Dorsolateral prefrontal cortex (tissue), 122 donors: ENCODE measurements at places on chromosomes 2 and 18.

DNA sequence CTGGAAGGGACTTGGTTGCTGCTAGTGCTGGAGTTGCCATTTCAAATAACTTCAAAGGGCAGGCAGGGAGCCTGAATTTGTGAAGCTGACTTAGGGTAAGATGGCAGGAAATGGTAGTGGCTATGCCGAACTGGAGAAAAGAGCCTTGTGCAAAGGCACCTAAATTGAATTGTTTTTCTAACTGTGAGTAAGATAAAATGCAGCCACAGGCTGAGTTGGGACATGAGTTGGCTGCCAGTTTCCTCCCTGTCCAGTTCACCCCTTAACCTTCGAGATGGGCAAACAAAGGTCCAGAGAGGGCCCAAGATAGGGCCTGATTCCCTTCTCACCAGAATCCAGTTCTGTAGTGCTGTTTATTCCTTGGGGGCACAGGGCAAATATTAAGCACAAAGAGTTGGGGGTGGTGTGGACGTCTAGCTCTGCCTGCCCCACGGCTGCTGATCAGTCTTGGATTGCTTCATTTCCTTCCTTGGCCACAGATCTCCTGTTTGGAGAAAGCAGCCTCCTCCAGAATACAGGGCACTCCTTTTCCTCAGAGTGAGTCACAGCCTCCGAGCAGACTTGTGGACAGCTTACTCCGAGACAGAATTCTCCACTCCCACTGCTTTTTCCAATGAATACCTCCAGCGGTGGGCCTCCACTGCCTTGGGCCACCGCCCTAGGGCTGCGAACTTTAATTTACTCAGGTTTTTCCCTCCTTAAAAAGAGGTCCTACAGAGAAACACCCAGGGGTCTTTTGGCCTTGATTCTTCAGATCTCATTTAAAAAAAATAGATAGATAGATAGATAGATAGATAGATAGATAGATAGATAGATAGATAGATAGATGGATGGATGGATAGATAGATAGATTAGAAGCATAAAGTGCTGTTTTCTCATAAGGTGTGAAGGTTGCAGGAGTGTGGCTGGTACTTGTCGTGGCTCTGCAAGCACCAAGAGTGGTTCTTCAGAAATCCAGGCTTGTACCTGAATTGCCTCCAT lies 18.4 kb upstream of the SLC20A1 start:
- peak; percentile 36 for DNase-seq

GRCh38 chr2:146994246-146994645 lies 850.6 kb upstream of the ACVR2A start:
- DNase-seq: no peak

- no peak for DNase-seq
Observed at GRCh38 chr2:174574657-174575056, 22.9 kb downstream of the WIPF1 start.

DNA sequence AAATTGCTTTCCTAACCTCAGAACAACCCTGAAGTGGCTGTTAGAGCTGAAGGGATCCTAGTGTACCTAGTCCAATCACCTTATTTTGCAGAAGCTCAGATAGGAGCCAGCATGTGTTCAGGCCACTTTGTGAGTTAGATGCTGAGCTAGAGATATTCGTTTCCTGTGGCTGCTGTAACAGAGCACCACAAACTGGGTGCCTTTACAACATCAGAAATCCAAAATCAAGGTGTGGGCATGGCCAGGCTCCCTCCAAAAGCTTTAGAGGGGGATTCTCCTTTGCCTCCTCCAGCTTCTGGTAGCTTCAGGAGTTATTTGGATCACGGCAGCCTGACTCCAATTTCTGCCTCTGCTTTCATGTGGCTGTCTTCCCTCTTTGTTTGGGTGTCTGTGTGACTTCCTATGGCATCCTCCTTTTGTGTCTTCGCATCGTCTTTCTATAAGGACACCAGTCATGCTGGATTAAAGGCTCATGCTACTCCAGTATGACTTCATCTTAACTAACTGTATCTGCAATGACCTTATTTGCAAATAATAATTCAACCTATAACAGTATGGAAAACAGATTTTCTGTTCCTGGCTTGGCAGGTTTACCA lies 86.3 kb upstream of the TGFA start:
- no peak for DNase-seq

- no peak for DNase-seq
Observed at GRCh38 chr18:66564236-66564635, 39.7 kb downstream of the CDH19 start.

GRCh38 chr2:176461098-176461808 lies 192.0 kb downstream of the MTX2 start:
- DNase-seq: no peak

DNA sequence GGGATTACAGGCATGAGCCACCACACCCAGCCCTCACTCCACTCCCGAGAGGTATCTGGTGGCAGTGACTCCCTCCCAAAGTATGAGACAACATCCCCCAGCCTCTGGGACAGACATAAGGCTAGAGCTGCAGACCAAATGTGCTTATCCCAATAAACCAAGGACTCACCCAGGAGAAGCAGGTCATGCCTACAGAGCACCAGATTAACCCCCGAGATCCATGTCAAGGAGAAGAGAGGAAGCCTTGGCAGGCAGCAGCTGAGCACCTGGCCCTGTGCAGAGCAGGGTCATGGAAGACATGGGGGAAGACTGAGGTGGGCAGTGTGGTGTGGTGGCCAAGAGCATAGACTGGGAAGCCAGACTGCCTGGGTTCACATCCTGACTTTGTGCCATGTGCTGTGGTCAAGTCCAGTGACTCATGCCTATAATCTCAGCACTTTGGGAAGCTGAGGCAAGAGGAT lies 7.2 kb downstream of the RAB11FIP5 start:
- no peak for DNase-seq

DNA sequence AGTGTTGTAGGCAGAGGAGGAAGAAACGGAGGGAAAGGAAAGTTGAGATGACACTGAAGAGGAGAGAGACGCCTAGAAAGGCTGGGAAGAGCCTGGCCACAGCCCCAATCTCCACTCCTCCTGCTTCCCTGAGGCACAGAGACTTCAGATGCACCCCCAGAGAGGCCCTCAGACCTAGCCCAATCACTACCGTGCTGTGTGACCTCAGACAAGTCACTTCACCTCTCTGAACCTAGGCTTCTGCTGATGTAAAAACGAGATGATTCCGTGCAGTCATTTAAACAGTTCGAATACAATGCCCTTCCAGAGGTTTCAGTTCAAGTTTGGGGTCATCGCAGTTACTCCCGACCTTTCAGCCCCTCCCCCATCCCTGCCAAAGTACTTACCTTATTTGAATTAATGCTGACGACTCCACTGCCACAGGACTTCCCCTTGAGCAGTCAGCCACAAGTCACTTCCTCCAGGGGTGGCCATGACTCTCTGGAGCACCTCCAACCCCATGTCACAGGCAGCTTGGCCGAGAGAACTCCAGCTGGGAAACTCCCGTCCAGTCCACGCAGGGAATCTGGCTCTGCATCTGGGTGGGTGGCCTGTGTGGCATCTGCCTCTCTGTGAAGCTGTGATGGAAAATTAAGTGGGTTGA lies 105.2 kb upstream of the ID2 start:
- peak; percentile 33 for DNase-seq

- peak; percentile 19 for DNase-seq
Observed at GRCh38 chr2:18991177-18992168, 366.9 kb downstream of the OSR1 start.

GRCh38 chr2:194343167-194343566 lies 1313.9 kb upstream of the SLC39A10 start:
- no peak for DNase-seq

GRCh38 chr2:231632559-231633142 lies 40.0 kb downstream of the TEX44 start:
- no peak for DNase-seq

DNA sequence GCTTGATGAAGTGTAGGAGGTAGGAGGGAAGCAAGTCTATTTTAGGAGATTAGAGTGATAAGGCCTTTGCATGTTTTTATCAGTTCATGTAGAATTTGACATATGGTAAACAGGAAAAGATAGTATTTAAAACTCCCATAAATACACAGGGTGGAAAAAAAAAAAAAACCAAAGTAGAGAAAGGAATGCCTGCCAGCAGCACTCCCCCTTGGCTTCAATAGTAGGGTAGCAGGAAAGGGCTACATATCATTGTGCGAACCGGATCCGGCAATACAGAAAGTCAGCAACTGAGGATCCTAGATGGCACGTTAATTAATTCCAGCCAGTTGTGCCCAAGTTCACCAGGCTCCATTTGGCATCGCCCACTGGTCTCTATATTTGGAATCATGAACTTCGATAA lies 159.6 kb upstream of the SMIM21 start:
- no peak for DNase-seq

DNA sequence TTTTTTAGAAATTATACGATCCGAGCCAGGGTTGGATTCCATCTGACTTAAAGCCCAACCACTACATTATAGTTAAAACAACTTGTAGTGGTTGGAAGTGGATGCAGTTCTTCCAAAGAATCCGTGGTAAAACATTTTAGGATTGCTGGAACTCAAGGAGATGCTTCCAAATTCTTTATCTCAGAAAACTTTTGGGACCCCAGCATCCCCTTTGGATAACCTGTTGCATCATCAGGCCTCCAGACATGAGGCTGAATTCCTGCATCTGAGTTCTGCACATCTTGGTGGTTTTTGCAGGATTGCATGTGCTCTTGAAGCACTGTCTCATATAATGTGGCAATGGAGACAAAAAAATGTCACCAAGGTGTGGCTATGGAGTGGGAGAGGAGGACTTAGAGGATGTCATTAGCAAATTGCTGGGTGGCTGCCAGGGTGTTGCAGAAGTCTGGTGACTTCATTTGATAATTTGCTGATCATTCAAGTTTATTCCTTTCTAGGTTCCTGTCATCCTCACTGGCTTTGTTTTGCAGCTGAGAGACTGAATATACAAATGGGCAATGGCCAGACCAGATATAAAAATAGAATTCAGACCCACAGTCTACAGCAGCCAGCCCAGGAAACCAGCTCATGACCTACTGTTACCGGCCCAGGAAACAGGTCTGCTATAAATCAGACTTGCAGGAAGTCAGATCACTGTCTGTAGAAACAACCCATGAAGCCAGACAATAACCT lies 207.7 kb downstream of the BCL2 start:
- DNase-seq: no peak

DNA sequence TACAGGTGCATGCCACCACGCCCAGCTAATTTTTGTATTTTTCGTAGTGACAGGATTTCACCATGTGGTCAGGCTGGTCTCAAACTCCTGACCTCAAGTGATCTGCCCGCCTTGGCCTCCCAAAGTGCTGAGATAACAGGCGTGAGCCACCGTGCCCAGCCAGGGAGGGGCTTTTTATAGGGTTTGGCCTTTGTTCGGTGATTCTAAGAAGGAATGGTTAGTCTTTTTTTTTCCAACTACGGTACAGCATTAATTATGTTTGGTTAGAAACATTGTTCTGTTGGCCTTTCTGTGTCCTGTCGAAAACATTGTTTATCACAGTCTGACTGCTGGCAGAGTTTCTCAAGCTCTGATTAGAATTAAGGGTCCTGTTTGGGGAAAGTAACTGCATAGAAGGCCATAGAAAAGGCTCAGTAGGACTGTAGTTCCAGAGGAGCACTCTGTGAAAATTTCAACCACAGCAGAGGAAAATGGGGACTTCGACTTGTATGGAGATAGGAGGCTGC lies 19.3 kb upstream of the SMCHD1 start:
- DNase-seq: no peak

DNA sequence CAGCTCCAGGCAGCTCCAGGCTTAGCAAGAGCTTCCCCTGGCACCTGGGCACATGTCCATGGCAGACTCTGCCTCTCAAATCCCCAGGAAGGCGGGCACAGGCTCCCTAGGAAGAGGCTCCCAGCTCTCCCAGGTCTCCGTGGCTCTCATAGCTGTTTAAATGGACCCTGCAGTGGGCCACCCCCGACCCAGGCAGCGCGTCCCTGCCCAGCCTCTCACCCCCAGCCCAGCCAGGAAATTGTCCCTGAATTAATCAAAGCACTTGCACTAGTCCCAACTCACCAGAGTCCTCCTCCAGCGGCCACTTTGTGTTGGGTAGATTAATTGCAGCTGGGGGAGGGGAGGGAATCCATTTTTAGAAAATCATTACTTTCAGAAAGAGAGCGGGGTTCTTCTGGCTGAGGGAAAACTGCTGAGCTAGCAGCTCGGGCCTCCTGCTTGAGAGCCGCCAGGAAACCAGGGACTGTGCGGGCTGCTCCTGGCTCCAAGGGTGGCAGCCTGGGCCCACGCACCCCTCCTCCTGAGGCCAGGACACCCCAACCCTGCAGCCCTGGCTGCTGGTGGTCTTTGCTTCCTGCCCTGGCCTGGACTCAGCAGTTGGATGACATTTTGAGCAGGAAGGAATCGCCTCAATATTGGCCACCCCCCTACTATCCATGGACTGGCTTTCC lies 36.0 kb downstream of the SMAD7 start:
- no peak for DNase-seq

DNA sequence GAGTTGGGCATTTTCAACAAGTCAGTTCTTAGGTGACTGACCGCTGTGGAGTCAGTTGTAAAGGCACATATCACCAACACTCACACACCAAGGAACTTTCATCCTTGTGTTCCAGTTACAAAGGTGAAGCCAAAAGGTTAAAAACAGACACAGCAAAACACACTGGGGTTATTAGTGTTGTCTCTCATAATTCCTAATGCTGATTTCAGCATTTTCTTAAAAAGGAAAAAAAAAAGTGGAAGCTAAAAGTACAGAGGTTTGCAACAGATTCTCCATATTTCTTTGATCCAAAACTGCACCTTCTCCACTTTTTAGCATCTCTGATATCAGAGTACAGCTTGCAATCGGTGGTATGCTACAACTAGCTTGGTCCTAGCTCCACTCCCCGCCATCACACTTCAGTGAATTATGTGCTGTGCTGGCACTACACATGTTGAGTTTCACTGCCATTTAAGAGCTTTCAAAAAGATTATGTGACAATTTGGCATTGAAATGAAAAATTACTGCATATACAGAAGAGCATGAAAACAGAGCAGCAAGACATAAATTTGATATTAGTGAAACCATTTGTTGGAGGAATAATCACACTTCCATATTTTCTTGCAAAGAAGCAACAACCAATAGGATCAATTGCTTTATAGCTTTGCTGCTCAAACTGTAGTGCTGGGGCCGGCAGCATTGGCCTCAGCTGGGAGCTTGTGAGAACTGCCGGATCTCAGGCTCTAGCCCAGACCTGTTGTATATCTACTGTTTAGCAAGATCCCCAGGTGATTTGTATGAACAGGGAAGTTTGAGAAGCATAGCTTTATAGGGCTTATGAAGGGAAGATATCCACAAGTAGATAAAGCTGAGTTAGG lies 62.3 kb upstream of the DAPL1 start:
- DNase-seq: no peak

- no peak for DNase-seq
Observed at GRCh38 chr2:68926796-68927195, 25.9 kb downstream of the GKN2 start.
